ENCODE measurements at places on chromosomes 3 and 15. TPM values are rescaled to one million over a fixed set of nuclear protein-coding genes. Genes with fewer than 3 reads are reported as not detected.

The SHF gene
- 42.1 TPM for polyA plus RNA-seq

The CHRFAM7A gene
- 6.4 TPM for polyA plus RNA-seq

The SAXO2 gene
- polyA plus RNA-seq: 15.8 TPM

The POPDC2 gene
- polyA plus RNA-seq: 5.5 TPM

The PSMA4 gene
- 217 TPM for polyA plus RNA-seq

The GREM1 gene
- polyA plus RNA-seq: 0.14 TPM

The SKOR1 gene
- 0.39 TPM for polyA plus RNA-seq

The SLC35G2 gene
- polyA plus RNA-seq: 4.4 TPM

The CDC25A gene
- 6.8 TPM for polyA plus RNA-seq

The DNAH12 gene
- polyA plus RNA-seq: 2.1 TPM

The XCR1 gene
- 0.96 TPM for polyA plus RNA-seq

The TGM5 gene
- polyA plus RNA-seq: not detected

The WDR93 gene
- 1.2 TPM for polyA plus RNA-seq

The ERICH6 gene
- polyA plus RNA-seq: 0.57 TPM

The CRYGS gene
- polyA plus RNA-seq: 10.1 TPM

The HES1 gene
- 133 TPM for polyA plus RNA-seq

The CHRD gene
- 14.6 TPM for polyA plus RNA-seq
